ENCODE measurements at places on chromosomes 6 and 20.

DNA sequence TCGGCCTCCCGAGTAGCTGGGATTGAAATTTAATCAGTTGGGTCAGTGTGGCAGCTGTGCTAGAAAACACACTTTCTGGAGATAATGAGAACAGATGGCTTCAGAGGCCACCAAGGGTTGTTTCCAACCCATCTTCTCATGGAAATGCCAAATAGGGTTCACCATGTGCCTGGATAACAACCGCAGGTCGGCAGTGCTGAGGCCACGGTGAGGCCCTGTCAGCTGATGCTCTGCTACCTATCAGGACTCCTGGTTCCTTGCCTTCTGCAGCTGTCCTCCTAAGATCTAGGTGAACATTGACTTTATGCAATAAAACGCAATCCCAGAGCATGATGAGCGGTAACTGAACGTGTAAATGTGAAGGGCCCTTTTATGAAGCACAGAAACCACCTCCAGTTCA lies 139.3 kb upstream of the SNX9 start:
- no peak for DNase-seq

DNA sequence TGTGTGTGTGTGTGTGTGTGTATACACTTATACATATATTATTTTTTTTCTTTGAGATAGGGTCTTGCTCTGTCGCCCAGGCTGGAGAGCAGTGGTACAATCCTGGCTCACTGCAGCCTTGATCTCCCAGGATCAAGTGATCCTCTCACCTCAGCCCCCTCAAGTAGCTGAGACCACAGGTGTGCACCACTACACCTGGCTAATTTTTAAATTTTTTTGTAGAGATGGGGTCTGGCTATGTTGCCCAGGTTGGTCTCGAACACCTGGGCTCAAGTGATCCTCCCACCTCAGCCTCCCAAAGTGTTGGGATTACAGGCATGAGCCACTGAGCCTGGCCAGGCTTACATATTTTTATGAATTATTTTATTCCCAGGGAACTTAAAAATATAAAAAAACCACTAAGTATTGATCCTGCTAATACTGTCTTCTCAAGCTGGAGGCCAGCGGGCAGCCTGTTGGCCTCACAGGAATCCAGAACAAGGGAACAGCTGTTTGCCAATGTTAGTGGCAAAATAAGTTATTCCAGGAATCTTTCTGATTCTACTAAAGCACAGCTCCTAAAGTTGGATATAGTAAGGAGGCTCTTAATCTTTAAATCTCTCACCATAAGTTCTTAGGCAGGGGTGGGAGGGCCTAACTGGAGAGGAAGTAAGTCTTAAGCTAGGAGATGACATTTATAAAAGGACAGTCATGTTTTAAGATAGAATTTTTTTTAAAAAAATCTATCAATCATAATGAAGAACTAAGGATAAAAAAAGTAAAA lies 135.5 kb upstream of the NUP153 start:
- no peak for DNase-seq

GRCh38 chr6:144834426-144835038 lies 549.4 kb downstream of the UTRN start:
- no peak for DNase-seq

DNA sequence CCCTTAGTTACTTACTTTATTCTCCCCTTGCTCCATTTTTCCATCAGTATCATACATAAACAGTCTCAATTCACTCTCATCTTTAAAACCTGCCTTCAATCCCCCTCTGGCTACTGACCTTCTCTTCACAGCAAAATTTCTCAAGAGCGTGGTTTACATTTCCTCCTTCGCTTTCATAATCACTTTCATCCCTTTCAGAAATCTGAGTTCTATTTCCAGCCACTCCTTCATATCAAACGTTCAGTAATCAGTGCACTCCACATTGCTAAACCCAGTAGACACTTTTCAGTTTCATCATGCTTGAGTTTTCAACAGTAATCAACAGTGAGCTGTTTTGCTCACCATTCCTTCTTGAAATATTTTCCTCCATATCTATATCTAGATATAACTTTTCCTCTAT lies 176.7 kb upstream of the HSF2 start:
- DNase-seq: no peak

All from T-helper 9 cell (primary cell).